ENCODE measurements at places on chromosomes 16 and 17.

DNA sequence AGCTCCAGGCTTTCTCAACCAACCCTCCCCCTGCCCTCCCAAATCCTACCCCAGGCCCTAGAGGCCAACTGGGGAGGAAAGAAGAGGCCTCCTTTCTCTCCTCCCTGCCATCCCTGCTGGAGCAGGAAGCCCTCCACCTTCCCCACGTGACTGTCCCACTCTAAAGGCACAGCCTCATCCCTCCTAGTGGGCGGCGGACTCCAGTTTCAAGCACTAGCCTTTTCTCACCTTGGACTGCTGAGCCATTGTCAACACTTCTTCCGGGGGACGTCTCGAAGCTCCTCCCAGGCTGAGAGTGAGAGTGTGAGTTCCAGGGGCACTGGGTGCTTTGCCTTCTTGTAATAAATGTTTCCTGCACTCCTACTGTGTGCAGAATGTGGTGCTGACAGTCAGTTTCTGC lies 21.4 kb upstream of the IRX6 start:
- no peak for DNase-seq

- no peak for DNase-seq
Observed at GRCh38 chr16:27754788-27755690, 205.1 kb downstream of the KATNIP start.

- no peak for DNase-seq
Observed at GRCh38 chr16:64780445-64780844, 341.4 kb downstream of the CDH11 start.

- DNase-seq: peak; percentile 36
Observed at GRCh38 chr17:67151717-67152116, 93.3 kb downstream of the HELZ start.

- DNase-seq: no peak
Observed at GRCh38 chr16:16149710-16150116, 73.6 kb downstream of the ABCC6 start.

GRCh38 chr16:51544851-51545467 lies 393.9 kb upstream of the SALL1 start:
- no peak for DNase-seq

DNA sequence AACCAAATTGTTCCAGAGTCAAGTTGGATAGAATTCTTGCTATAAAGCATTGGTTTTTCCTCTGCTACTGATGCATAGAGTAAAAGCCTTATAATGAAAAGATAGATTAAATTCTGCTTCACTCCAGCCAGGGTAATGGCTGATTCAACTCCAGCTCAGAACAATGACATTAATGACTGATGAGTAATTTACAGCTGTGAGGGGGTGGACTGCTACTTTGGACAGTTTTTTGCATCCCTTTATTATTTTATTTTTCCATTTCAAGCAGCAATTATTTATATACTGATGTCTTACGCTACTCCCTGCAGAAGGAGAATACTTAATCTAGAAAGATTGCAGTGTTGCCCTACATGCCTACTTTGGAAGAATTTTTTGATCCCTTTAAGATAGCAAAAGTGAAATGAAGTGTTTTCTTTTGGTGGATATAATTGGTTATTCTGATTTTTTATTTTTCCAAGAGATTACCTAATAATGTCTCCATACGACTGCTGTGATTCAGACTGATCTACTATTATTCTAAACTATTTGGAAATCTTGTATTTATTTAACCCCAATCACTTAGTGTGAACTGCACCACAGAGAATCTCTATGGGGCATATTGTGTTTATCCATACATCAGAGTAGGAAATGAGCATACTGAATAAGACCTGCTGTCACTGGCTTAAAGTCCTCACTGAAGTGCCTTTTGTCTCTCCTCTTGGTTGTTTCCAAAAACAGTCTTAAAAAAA lies 149.5 kb downstream of the TRIM37 start:
- no peak for DNase-seq

GRCh38 chr17:30524847-30525246 lies 47.6 kb downstream of the GOSR1 start:
- DNase-seq: peak; percentile 67

- DNase-seq: no peak
Observed at GRCh38 chr17:49054342-49055092, 57.3 kb downstream of the IGF2BP1 start.

GRCh38 chr16:86150641-86151238 lies 251.8 kb downstream of the IRF8 start:
- no peak for DNase-seq

GRCh38 chr17:56826611-56827414 lies 6.9 kb downstream of the C17orf67 start:
- DNase-seq: no peak

- DNase-seq: no peak
Observed at GRCh38 chr17:58193641-58194255, 1.2 kb downstream of the EPX start.

- no peak for DNase-seq
Observed at GRCh38 chr16:67942510-67943255, 1.2 kb downstream of the LCAT start.

- no peak for DNase-seq
Observed at GRCh38 chr17:66306446-66306845, 4.0 kb downstream of the PRKCA start.

DNA sequence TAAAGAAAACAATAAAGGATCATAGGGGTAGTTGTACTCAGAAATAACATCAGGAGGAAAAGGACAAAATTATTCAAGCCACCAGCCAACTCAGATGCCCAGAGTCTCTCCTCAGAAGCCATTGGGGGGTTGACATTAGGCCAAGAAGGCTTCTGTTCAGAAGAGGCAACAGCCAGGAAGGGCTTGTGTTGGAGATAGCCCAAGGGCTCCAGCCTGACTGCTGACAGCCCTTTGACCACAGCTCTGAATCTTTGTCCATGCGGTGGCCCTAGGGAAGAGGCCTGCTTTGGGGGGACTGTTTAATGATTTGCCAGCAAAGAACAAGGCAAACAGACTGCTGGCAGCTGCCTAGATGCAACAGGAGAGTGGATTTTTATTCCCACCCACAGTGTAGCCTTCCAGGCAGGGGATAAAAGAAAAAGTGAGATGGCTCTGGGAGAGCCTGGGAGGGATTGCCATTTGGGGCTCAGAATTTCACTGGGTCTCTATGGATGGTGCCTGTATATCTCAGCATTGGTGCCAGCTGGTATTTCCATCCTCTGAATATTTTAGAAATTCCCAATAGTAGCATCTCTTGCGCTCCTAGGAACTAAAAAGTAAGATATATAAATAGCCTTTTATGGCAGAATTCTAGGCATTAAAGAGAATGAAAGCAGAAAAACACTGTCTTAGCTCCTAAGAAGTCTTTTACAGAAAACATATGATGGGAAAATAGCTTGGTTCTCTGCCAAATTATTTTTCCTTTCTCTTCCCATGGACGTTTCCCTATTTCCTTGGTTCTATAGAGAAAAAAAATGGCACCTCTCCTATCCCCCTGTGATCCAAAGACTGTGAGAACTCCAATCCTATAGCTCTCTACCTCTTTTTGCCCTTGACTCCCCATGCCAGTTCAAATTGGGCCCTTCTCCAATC lies 29.4 kb upstream of the SUPT4H1 start:
- DNase-seq: no peak

GRCh38 chr17:69960755-69961154 lies 114.3 kb upstream of the KCNJ16 start:
- no peak for DNase-seq

DNA sequence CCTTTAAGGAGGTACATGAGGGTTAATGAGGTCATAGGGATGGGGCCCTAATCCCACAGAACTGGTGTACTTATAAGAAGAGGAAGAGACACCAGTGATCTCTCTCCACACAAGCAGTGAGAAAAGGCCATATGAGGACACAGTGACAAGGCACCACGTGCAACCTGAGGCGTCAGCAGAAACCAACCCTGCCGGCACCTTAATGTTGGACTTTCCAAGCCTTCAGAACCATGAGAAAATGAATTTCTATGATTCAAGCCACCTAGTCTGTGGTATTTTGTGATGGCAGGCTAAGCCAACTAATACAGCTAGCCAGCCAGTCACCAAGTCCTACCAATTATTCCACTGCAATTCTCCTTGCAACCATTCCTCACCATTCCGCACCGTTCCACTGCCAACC lies 39.5 kb downstream of the COPRS start:
- no peak for DNase-seq

DNA sequence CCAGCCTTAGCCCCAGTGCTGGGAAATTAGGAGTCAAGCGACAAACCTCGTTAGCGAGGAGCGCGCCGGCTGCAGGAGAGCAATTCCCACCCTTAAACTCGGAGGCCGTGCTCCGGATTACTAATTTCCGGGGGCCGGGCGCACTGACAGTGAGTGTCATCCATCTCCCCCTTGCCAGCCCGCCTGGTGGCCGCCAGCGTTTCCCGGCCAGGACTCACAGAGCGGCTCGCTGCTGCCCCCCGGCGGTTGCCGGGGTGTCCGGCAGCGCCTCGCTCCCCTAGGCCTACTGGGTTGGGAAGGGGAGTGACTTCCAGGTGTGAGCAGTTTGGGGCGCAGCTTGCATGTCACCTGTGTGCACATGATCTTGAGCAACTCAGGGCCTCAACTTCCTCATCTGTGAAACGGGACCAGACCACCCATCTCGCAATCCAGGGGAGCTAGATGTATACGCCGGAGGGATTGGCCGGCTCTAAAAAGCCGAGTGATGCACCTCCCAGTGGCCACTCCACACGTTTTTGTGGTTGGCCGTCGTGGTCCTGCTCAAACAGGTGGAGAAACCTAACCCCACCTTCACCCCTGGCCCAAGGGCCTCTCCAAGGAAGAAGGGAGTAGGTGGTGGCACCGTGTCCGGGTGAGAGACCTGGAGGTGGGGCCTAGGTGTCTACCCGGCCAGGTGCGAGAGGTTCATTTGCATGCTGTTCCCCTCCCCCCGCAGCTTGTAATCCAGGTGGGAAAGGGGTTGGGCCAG lies 2.5 kb upstream of the GSE1 start:
- peak; percentile 95 for DNase-seq

GRCh38 chr17:46732754-46733398 lies 85.6 kb downstream of the WNT3 start:
- DNase-seq: no peak
